DMS79 treated with DMSO at 0.1 percent for 48 hours (cell line): ENCODE measurements at places on chromosomes 7 and 10.
A peak's percentile ranks its signal among the peaks of the same experiment; 100 is the strongest.

DNA sequence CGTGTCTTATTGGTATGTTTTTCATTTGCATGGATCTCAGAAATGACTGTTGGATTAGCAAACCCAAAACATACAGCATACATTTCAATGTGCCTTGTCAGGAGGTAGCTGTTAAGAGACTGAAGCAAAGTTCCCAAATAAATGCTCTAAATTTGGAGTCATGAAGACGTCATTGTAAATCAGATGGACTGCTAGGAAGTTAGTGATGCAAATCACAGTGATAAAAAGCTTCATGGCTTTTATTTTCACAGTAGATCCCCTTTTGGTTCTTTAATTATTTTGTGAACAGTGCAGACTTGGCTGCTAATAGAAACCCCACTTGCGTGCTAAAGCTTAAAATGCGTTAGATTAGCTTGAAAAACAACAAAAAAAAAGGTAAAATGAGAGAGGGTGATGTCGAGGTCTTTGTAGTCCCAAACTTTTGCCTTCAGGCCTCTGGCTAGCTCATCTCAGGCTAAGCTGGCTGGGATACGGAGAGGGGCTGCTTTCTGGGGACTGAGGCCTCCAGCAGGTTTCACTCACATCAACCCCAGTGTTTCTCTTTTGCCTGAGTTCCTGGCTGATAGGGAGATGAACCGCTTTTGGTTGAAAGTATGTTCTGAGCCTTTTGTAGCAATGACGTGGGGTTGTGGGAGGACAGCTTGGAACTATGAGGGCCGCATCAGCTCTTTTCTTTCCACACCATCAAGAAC lies 107.1 kb upstream of the CDCA7L start:
- no peak for DNase-seq

DNA sequence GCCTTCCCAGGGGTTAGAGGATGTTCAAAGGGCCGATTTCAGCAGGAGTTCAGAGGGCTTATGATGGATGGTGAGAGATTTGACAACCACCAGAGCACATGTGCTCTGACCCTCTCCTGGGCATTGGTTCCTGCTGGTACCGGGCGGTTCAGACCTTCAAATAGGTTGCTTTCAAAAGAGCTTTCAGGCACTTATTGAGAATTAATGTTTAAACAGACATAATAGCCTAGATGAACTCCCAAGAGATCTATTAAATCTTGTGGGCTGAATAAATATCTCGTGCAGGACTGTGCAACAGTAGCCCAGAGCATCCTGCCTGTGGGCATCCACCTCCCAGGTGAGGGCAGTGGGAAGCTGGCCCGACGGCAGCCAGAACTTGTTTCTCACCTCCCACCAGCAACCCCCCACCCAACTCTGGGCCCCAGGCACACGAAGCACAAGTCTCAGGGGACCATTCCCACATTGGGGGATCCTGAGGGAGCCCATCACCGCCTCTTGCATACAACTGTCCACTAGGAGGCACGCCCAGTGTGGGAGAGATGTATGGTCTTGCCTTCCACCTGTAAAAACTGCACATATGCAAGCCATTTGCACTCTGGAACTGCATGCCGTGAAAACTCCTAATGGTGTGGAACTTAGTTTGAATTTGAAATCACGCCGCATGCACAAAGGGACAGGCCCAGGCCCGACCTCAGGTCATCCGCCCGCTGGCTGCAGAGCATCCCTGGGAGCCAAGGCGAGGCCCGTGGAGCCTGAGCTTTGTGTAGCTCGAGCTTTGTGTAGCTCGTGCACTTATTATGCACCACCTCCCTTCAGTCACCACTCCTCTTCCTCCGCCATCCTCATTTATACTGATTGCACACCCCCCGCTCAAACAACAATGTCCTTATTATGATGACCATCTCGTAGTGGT lies 147.8 kb downstream of the ADCY1 start:
- peak; percentile 40 for DNase-seq

DNA sequence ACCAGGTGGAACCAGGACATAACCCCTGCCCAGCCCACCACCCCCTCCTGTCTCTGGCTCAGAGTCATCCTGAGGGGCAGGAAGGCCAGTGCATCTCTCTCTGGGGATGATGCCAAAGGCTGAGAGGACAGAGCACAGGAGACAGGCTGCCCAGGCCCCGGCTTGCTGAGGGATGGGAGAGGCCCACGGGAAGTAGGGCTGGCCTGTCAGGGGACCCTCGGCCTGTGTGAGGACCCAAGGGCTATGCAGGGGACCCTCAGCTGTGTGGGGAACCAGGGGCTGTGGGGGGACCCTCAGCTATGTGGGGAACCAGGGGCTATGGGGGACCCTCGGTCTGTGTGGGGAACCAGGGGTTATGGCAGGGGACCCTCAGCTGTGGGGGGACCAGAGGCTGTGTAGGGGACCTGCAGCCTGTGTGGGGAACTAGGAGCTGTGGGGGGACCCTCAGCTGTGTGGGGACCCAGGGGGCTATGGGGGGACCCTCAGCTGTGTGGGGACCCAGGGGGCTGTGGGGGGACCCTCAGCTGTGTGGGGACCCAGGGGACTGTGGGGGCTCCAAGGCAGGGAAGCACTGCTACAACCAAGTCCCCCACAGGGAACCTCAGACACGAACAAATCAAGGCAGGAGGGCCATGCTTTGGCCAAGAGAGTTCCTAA lies 27.7 kb downstream of the EBF3 start:
- DNase-seq, result no peak

DNA sequence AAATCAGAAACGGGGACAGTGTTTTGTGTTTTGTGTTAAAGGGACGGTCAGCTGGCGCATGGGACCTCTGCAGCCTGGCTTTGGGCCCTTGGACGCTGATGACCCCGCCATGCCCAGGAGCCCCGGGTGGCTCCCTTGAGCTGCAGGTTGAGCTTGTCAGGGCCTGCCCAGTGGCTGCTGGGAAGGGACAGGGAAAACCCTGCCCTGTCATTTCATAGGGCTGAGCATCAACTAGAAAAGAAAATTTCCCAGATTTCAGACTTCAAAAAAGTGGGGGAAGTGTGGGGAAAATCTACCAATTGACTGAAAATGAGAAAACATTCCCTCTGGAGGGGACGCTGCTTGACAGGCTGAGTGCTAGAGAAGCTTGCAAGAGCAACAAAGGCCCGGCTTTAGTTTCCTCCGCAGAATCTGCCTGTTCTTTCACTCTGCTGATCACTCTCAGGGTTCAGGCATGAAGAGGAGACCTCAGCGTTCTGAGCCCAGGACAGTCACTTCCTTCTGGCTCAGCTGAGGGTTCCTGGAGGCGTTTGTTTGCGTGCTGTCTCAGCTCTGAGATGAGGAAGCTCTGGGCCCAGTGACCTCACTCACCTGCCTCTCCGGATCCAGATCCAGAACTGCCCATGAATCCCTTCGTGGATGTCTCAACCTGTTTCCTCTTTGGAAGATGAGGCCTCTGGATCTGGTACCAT lies 18.6 kb upstream of the DNAJB6 start:
- DNase-seq, result no peak

GRCh38 chr10:48252354-48252650 lies 22.2 kb downstream of the FRMPD2 start:
- no peak for DNase-seq

DNA sequence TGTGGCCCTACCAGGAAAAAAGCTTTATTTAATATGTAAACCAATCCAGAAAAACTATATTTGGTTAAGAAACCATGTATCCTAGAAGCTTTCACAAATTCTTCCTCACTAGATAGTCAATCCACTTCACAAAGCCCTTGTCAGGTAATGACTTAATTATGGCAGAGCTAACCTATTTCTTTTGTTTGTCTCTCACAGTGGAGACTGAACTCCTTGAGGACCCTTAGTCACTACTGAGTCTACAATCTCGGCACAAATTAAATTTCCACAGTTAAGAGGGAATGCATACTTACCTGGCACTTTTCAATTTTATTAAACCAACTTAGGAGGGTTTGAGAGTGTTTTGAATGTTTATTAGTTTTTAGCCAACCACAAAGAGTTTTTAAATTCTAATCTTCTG lies 23.0 kb downstream of the WAPL start:
- DNase-seq, result peak; percentile 69

DNA sequence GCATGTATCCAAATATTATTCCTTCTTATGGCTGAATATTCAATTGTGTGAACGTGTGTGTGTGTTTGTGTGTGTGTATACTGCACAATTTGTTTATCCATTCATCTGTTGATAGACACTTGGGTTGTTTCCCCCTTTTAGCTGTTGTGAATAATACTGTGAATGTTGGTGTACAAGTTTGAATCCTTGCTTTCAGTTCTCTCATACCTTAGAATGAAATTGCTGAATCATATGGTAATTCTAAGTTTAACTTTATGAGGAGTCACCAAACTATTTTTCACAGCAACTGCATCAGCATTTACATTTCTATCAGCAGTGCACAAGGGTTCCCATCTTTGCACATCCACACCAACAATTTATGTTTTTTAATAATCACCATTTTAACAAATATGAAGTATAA lies 86.9 kb upstream of the GATAD1 start:
- DNase-seq, result no peak

- no peak for DNase-seq
Observed at GRCh38 chr7:85974176-85974575, 669.5 kb upstream of the GRM3 start.

GRCh38 chr10:96656839-96657238 lies 63.5 kb downstream of the PIK3AP1 start:
- no peak for DNase-seq

- peak; percentile 15 for DNase-seq
Observed at GRCh38 chr7:147298611-147299043, 1182.0 kb downstream of the CNTNAP2 start.

GRCh38 chr7:47573758-47574481 lies 8.0 kb downstream of the TNS3 start:
- DNase-seq, result no peak

DNA sequence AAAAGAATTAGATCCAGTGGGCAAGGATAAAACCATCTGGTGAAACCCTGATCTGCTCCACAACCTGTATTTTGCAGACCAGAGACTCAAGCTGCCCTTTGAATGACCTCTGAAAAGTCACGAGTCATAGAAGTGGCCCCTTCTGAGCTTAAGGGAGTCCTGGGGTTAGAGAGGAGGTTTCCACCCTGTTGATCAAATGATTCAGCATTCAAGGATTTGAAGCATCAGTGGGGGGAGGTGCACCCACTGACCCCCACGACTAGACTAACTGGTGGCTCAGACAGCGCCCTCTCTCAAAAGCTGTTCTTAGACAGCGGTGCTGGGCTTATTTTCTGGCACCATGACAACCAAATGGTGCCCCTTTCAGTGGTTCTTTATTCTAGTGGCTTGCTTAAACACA lies 44.3 kb downstream of the PLCE1 start:
- no peak for DNase-seq

DNA sequence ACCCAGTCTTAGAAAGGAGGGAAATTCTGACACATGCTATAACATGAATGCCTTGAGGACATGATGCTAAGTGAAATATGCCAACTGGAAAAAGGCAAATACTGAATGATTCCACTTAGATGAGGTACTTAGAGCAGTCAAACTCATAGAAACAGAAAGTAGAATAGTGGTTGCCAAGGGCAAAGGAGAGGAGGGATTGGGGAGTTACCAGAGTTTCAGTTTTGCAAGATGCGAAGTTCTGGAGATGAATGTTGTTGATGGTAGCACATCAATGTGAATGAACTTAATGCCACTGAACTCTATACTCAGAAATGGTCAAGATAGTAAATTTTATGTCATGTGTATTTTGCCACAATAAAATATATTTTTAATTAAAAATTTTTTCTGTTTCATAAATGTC lies 38.9 kb downstream of the DRGX start:
- no peak for DNase-seq

- peak; percentile 19 for DNase-seq
Observed at GRCh38 chr10:68471063-68471585, 649 bp downstream of the DNA2 start.

GRCh38 chr10:106765928-106766327 lies 398.6 kb downstream of the SORCS1 start:
- no peak for DNase-seq

- no peak for DNase-seq
Observed at GRCh38 chr7:20799566-20800366, 13.1 kb upstream of the SP8 start.

DNA sequence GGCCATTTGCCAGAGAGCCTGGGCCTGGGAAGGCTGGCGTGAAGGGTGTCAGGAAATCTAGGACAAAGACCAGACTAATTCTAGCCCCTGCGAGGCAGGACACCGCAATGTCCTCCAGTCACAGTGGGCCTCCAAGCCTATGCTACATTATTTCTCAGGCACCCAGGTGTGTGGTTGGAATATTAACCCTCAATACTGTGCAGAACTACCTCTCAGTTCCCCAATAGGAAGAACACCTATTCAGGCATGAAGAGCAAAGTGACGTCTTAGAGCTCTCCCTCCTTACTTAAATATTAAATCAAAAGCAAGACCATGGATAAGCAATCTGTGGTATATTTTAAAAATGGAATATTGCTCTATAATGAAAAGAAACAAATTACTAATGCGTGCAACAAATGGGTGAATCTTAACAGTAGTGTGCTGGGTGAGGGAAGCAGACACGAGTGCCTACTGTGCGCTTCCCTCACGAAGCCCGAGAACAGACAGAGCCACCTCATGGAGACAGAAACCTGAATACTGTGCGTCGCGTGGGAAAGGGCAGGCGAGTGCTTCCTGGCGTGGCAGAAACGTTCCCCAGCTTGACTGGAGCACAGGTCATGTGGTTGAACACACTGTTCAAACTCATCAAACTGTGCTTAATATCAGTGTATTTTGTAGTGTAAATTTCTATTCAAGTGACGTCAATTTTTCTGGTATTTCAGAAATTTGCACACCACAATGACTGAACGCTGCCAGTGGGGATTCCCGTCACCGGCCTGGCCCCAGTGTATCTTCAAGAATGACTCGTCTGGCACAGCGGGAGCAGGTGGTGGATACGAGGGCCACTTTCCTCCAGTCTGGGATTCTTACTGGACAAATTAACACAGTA lies 15.5 kb upstream of the PTPRN2 start:
- DNase-seq, result no peak

DNA sequence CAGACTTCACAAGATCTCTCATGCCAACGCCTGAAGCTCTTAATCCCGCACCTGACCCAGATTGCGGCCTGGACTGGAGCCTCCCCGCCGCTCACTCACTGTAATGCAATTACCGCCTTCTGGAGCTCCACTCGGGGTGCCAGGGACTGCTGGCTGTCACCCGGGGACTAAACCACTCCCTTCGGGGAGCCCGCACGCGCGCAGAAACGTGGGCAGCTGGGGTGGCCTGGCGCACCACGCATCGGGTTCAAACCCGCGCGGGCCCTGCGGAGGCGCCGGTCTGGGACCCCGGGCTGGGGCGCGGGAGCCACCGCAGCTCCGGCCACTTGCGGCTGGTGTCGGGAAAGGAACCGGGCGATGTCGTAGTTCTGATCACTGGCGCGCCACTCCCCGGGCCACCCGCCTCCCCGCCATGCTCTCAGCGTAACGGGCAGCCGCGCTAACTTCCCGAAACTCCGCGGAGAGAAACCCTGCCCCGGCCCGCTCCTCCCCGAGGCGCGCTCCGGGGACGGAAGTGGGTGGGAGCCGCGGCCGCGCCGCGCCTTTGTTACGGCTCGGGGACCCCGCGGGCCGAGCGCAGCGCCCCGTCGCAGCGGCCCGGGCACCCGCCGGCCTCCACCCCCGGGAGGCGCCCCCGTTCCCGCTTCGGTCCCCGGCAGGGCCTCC lies 100.3 kb upstream of the SVIL start:
- DNase-seq, result no peak

- no peak for DNase-seq
Observed at GRCh38 chr10:33416209-33416608, 81.7 kb upstream of the NRP1 start.
